Lower lobe of right lung (tissue), 2 donors: ENCODE measurements at places on chromosomes 12 and 14. TPM values are rescaled to one million over a fixed set of nuclear protein-coding genes. Genes with fewer than 3 reads are reported as not detected.
A peak's percentile ranks its signal among the peaks of the same experiment; 100 is the strongest.

TCL1B gene
- not detected for total RNA-seq

DNA sequence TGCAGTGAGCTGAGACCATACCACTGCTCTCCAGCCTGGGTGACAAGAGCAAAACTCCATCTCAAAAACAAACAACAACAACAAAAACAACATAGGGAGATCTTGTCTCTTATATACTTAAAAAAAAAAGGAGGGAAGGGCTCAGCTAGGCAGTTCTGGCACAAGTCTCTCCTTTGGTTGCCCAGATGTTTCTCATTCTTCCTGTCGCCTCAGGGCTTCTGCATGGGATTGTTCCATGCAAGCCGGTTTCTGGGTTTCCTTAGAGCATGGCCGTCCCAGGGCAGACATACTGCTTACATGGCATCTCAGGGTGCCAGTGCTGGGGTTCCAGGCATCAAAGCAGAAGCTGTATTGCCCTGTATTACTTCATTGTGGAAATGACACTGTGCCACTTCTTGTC lies 5.2 kb upstream of the SLC8B1 start:
- no peaks in the 10 kb centered on the region for H3K4me1 ChIP-seq
- no peak overlapping the region for H3K27ac ChIP-seq
- no peaks in the 10 kb centered on the region for H3K27me3 ChIP-seq
- DNase-seq = no peak

GRCh38 chr12:26327975-26328644 lies 132.7 kb downstream of the SSPN start:
- no peaks in the 10 kb centered on the region for H3K27me3 ChIP-seq
- H3K4me1 ChIP-seq = peaks cover 6% of the 10 kb centered on the region
- no peak for DNase-seq
- H3K27ac ChIP-seq = no peak overlapping the region
- no peak overlapping the region for H3K4me3 ChIP-seq
- H3K36me3 ChIP-seq = no peaks in the 10 kb centered on the region

RNF212B gene
- total RNA-seq = not detected

DNA sequence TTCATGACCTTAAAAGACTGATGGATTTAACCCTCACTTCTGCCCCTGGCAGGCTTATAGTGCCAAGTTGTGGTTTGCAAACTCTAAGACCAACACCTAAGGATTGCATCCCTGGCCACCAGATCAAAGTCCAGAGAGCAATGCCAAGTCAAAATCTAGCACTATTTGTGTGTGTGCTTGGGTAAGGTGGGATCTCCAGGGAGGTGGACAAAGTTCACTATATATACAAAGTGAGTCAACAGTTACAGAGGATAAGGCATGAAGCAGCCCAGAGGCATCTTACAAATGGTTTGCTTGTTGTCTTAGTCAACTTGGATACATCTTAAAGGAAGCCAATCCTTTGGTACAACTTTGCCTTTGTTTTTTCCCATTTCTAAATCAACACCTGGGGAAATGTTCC lies 137.3 kb downstream of the MSRB3 start:
- H3K27ac ChIP-seq = no peak overlapping the region
- H3K27me3 ChIP-seq = no peaks in the 10 kb centered on the region
- H3K36me3 ChIP-seq = no peaks in the 10 kb centered on the region

MMP14 gene
- 124 TPM for total RNA-seq

- no peaks in the 10 kb centered on the region for H3K4me1 ChIP-seq
- no peaks in the 10 kb centered on the region for H3K27me3 ChIP-seq
- no peak overlapping the region for H3K4me3 ChIP-seq
- H3K36me3 ChIP-seq = no peaks in the 10 kb centered on the region
These were observed 5.1 kb upstream of the OTUB2 start for GRCh38 chr14:94021001-94021400.

- no peak for DNase-seq
- H3K4me1 ChIP-seq = peaks cover 33% of the 10 kb centered on the region
- no peaks in the 10 kb centered on the region for H3K27me3 ChIP-seq
- no peak overlapping the region for H3K27ac ChIP-seq
- no peaks in the 10 kb centered on the region for H3K36me3 ChIP-seq
These were observed 4.6 kb downstream of the KRT80 start for GRCh38 chr12:52187206-52187605.

HOXC5 gene
- not detected for total RNA-seq

DNA sequence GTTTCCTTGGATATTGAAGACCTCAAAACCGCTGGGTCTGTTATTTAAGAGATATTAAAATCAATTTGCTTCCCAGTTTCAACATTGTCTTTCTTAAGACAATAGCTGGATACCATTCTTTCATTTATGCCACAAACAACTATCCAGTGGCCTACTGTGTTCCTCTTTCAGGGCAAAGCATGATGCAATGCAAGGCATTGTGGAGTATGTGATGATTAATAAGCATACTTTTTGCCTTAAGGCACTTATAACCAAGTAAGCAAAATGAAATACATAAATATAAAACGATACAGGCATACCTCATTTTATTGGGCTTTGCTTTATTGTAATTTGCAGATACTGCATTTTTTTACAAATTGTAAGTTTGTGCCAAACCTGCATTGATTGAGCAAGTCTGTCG lies 45.5 kb downstream of the SCN8A start:
- no peaks in the 10 kb centered on the region for H3K27me3 ChIP-seq
- H3K4me3 ChIP-seq = no peak overlapping the region
- no peaks in the 10 kb centered on the region for H3K36me3 ChIP-seq
- no peak overlapping the region for H3K27ac ChIP-seq

B3GNT4 gene
- total RNA-seq = 0.30 TPM

DNA sequence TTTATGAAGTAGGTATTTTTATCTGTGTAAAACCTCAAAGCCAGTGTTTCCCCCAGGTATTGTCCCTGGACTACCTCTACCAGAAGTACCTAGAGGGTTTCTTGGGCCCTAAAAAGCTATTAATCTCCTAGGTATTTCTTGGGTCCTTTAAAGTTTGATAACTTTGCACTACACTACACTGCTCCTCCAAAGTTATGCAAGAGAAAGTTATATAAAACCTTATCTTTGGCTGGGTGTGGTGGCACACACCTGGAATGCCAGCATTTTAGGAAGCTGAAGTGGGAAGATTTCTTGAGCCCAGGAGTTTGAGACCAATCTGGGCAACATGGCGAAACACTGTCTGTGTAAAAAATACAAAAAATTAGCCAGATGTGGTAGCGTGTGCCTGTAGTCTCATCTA lies 34.9 kb downstream of the PTPN21 start:
- H3K36me3 ChIP-seq = peaks cover 15% of the 10 kb centered on the region
- peak overlapping the region; percentile 21 for H3K27ac ChIP-seq
- H3K4me1 ChIP-seq = peaks cover 10% of the 10 kb centered on the region
- DNase-seq = no peak
- H3K4me3 ChIP-seq = no peak overlapping the region

HSP90B1 gene
- total RNA-seq = 666 TPM

DNA sequence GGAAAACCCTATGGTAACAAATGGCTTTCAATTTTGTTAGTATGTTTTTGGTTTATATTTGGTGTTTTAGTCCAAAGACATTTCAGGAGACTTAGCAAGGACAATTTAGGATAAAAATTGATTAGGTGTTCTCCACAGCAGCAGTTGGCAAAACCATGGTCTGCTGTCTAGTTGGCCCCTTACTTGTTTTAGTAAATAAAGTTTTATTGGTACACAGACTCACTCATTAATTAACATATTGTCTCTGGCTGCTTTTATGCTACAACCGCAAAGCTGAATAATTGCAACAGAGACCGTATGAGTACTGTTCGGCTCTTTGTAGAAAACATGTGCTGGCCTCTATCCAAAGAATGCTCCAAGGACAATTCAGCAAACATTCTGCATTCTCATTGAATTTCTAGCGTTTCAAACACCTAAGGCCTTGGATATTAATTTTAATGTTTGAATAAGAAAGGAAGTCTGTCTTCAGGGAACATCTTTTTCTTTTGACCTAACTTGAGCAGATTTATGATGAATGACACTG lies 77.7 kb downstream of the CCDC92 start:
- H3K27me3 ChIP-seq = peaks cover 8% of the 10 kb centered on the region
- DNase-seq = no peak
- H3K4me1 ChIP-seq = no peaks in the 10 kb centered on the region
- no peak overlapping the region for H3K27ac ChIP-seq
- H3K4me3 ChIP-seq = no peak overlapping the region

DNA sequence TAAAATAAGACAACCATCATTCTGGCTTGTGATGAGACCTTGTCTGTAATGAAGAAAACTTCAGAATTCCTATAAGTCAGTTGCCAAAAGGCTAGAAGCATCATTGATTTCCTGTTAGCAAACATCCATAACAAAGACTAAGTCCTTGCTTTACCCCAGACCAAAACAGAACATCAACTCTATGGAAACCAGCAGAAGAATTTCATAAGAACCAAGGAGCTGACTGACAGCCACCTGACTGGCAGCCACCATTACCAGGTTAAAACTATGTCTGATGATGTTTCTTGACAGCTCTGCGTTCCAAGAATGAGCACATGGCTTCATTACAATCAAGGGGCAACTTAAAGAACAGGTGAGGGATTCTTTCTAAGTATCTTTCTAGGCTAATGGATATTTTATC lies 29.3 kb downstream of the HECTD4 start:
- no peaks in the 10 kb centered on the region for H3K27me3 ChIP-seq
- H3K4me1 ChIP-seq = no peaks in the 10 kb centered on the region
- no peaks in the 10 kb centered on the region for H3K36me3 ChIP-seq
- DNase-seq = no peak
- H3K4me3 ChIP-seq = no peak overlapping the region

TOMM20L gene
- total RNA-seq = not detected

CCDC60 gene
- total RNA-seq = 2.2 TPM

VSIG10 gene
- total RNA-seq = 51.7 TPM

TSPAN8 gene
- total RNA-seq = 15.3 TPM

AQP6 gene
- 0.09 TPM for total RNA-seq

- no peaks in the 10 kb centered on the region for H3K4me1 ChIP-seq
- peaks cover 42% of the 10 kb centered on the region for H3K36me3 ChIP-seq
- DNase-seq = no peak
- H3K27me3 ChIP-seq = no peaks in the 10 kb centered on the region
- H3K4me3 ChIP-seq = no peak overlapping the region
These were observed 113.2 kb downstream of the RBM19 start for GRCh38 chr12:113852695-113853490.
